ENCODE measurements at places on chromosomes 1 and 21.
A peak's percentile ranks its signal among the peaks of the same experiment; 100 is the strongest.

DNA sequence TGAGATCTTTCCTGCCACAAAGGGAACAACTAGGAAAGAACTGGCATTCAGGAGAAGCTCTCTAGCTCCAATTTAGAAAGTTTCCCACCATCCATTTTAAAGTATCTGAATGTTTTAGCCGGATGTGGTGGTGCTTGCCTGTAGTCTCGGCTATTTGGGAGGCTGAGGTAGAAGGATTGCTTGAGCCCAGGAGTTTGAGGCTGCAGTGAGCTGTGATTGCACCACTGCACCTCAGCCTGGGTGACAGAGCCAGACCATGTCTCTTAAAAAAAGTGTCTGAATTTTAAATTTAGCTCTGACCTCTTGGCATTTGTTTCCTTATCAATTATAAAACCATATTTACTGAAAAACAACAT lies 67.2 kb downstream of the RPAP2 start:
- no peak for DNase-seq

DNA sequence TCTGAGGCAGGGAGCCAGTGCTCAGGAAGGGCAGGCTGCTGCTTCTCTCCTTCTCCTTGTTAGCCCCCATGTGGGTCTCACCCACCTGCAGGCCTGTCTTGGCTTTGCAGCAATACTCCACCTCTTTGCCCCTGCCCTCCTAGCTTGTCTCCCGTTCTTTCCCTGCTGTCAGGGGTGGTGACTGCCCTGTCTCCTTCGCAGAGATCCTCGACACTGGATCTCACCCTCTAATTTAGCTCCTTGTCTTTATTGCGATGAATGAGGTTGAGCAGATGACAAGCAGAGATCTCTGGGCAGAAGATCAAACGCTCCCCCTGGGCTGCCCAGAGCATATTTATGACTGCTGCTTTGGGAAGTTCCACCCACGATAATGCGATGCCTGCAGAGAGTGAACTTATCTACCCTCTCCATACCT lies 199.2 kb downstream of the ROR1 start:
- DNase-seq, result no peak

DNA sequence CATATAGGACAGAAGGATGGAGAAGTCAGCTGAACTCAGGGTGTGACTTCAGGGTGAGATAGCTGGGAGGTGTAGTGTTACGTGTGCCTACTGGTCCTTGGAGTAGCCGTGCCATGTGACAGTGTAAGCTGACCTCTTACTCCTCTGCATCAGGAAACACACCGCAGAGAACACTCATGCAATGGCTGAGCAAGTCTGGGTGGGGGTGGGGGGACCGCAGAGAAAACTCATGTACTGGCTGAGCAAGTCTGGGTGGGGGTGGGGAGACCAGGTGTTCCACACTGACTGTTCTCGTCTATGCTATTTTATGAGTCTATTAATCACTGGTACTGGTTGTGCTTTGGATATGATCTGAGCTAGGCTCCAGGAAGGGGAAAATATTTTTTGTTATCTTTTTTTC lies 233.1 kb downstream of the PAPPA2 start:
- DNase-seq, result no peak

DNA sequence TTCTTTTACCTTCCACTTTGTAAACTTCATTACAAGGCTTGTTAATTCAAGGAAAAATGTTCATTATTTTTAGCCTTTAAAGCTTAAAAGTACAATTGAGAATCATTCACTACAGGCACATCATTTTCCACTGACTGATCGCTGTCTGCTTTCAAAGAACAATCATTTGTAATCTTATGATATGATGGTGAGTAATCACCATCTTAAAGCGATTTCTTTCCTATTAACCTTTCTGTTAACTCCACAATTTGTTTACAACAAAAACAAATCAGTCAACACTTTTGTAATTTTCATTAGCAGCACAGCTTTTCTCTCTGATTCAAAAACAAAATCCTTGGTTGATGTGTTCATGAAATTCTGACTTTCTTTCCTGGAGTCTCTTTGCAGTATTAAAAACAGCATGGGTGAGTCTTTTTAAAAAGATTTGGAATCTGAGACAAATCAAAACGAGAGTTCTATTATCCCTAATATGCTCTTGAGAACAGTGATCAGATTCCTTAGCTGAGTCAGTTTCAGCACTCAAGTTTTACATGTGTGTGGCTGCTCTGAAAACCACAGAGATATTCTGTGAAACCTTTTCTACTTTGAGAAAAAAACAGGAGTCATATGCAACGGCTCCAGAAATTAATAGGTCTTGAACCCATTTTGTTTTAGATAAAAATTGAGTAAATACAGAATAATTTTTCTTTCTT lies 145.8 kb upstream of the TMPRSS15 start:
- DNase-seq, result no peak

DNA sequence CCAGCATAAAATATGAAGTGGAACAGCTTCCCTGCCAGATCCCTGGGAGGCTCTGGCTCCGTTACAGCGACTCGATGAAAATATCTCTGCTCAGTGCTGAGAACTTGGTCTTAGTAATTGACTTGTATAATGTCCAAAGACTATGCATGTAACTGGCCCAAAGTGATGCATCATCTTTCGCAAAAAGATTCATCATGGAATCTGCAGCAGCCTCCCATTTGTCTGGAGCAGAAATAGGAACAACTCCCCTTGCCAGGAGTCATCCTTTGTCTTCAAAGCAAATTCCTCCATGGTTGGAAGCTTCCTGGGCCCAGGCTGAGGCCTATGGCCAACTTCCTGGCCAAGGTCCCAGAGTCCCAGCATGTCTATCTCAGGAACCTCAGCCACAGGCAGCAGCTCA lies 16.9 kb upstream of the SLC6A17 start:
- no peak for DNase-seq

DNA sequence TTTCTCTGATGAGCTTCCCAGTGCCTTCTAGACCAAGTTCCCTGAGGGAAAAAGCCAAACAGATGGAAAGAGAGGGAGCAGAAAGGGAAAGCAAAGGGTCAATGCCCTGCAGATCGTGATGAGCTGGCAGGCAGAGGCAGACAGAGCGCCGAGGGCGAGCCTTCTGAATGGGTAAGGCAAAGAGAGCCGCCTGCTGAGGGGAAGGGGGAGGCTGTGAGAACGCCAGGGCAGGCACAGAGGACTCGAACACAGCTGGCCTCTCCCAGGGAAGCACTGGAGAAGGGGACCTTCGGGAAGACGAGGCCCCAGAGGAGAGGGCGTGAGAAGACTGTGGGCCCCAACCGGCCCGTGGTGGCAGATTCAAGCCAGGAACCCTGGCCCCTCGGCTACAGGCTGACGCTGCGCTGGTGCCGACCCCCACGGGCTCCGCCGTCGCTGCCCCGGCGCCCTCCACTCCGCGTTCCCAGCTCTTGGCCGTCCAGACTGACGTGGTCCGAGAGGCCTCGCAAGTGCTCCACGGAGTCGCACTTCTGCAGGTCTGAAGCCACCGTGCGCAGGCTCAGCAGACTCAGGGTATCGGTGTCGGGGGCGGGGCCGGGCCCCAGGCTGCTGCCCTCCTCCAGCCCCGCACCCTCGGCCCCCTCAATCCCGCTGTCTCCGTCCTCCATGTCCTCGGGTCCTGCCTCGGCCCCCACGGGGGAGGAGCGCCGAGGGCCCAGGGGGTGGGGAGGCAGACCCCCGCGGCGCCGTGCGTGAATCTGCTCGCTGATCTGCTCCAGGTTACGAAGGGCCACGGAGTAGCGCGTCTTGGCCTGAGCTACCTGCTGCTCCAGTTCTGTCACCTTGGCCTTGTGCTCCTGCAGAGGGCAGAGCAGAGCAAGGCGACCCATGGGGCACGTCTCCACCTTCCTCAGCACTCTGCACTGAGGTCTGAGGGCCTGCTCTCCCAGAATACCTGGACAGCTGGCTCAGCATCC lies 13.9 kb downstream of the SH3BP5L start:
- DNase-seq, result no peak

GRCh38 chr1:25028907-25029599 lies 99.0 kb upstream of the RUNX3 start:
- DNase-seq, result no peak

- DNase-seq, result no peak
Observed at GRCh38 chr1:29120947-29121485, 2.7 kb downstream of the TMEM200B start.

DNA sequence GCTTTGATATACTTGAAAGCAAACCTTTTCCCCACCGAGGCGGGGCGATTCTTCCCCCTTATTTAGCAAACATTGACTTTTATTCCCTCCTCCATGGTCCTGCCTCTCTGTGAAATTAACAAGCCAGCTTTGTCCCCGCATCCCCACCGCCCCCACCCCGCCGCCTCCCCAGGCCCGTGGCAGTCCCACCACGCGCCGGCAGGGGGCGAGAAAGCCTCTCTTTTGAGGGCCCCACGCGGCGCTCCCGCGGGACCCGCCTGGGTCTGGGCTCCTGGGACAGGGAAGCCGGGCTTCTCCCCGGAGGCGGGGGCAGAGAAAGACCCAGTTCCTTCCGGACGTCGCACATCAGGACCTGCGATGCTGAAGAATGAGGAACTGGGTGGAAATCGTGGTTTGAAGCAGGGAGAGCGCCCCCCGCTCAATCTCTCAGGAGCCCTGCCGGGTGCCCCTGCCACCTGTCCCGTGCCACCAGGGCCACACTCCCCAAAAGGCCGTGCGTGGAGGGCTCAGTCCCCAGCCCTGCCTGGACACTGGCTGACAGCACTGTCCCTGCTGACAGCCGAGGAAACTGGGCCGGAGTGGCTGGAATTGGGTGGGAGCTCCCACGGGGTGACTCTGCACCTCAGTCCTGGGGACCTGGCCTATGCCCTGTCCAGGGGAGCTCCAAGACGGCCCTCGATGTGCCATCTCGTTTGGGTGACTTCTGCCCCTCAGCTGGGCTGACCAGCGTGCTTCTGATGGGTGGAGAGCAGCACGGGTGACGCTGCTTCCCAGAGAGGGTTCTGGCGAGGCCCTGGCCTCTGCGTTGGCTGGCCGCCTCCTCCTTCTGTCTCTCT lies 8.6 kb upstream of the ACTRT2 start:
- DNase-seq, result peak; percentile 72

- DNase-seq, result no peak
Observed at GRCh38 chr21:34336245-34336644, 27.6 kb upstream of the KCNE2 start.

GRCh38 chr1:235113183-235113917 lies 15.3 kb downstream of the TOMM20 start:
- DNase-seq, result no peak

GRCh38 chr21:46049890-46050667 lies 47.8 kb upstream of the COL6A2 start:
- no peak for DNase-seq

GRCh38 chr1:79708646-79709265 lies 702.2 kb upstream of the ADGRL4 start:
- DNase-seq, result no peak

DNA sequence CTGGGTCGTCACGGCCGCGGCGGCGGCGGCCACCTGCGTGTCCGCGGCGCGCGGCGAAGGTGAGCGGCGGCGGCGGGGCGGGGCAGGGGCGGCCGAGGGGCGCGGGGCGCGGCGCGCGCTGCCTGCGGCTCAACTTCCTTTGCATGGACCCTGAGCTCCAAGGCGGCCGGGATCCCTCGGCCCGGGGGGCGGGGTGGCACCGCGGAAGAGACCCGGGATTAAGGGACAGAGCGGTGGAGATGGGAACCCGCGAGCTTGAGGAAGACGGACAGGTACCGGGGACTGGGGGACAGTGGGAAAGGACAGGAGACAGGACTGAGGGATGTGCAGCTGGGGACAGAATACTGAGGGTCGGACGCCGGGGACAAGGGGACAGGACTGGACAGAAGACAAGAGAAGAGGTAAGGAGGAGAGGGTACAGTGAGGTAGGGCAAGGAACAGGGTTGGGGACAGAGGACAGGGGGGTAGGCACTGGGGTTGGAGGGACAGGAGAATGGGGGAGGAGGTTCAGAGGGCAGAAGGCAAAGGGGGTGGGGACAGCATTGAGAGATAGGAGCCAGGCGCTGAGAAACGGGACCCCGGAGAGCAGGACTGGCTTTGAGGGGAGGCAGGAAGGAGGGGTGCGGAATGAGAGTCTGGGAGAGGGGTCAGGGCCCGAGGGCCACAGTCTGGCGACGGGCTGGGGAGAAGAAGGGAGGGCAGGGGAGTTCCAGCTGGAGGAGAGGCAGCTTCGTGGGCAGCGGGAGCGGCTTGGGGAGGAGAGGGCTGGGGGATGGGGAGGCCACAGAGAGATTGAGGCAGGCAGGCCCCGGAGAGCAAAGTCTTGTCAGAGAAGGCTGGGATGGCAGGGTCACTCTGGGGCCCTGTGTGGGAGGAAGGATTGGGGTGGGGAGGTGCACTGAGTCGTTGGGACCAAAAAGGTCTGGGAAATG lies 648 bp downstream of the EPHA8 start:
- no peak for DNase-seq

Data from globus pallidus (tissue), 1 donor.